ENCODE measurements at places on chromosomes 4 and X. TPM values are rescaled to one million over a fixed set of nuclear protein-coding genes. Genes with fewer than 3 reads are reported as not detected.
A peak's percentile ranks its signal among the peaks of the same experiment; 100 is the strongest.

The ARX gene
- 0.09 TPM for total RNA-seq

DNA sequence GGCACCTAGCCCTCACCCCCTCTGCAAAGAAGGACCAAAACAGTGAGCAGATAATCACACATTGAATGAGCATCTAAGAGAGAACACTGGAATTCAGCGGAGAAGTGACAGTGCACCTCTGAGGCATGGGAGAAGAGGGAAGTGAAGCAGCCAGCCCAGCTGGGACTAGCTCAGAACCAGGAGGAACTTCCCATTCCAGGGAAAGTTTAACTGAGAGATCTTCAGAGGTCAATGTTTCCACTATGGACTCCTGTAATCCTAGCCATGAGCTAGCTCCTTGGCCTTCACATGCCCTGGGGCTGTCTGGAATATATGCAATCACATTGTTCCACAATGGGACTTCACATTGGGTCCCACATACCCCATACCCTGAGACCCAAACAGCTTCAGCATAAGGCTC, 24.4 kb downstream of the TLR6 start:
- H3K27me3 ChIP-seq = no peaks in the 10 kb centered on the region
- DNase-seq = no peak
- no peak overlapping the region for H3K27ac ChIP-seq
- H3K4me1 ChIP-seq = no peaks in the 10 kb centered on the region
- no peak overlapping the region for H3K4me3 ChIP-seq
- no peaks in the 10 kb centered on the region for H3K36me3 ChIP-seq

GRCh38 chrX:133185938-133186337, 32.2 kb downstream of the TFDP3 start:
- H3K4me3 ChIP-seq = no peak overlapping the region
- H3K4me1 ChIP-seq = no peaks in the 10 kb centered on the region
- H3K36me3 ChIP-seq = no peaks in the 10 kb centered on the region
- no peak for DNase-seq
- H3K27ac ChIP-seq = no peak overlapping the region

DNA sequence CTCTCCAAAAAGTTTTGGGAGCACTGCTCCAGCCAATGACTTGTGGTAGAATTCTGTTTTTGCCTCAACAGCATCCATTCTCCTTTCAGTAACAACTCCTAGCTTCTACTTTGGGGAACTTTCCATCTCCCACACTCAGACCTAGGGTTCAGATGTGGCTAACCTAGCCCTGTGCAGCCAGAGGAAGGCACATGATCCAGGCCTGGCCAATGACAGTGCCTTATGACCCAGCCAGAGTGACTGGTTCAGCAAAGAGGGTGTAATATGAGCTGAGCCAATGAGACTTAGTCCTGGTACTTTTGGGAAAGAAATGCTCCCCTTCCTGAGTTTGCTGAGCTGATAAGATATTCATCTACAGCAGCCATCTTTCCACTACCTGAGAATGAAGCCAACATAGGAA, 5.4 kb upstream of the USP46 start:
- H3K4me1 ChIP-seq = no peaks in the 10 kb centered on the region
- H3K27ac ChIP-seq = no peak overlapping the region
- no peak overlapping the region for H3K4me3 ChIP-seq

DNA sequence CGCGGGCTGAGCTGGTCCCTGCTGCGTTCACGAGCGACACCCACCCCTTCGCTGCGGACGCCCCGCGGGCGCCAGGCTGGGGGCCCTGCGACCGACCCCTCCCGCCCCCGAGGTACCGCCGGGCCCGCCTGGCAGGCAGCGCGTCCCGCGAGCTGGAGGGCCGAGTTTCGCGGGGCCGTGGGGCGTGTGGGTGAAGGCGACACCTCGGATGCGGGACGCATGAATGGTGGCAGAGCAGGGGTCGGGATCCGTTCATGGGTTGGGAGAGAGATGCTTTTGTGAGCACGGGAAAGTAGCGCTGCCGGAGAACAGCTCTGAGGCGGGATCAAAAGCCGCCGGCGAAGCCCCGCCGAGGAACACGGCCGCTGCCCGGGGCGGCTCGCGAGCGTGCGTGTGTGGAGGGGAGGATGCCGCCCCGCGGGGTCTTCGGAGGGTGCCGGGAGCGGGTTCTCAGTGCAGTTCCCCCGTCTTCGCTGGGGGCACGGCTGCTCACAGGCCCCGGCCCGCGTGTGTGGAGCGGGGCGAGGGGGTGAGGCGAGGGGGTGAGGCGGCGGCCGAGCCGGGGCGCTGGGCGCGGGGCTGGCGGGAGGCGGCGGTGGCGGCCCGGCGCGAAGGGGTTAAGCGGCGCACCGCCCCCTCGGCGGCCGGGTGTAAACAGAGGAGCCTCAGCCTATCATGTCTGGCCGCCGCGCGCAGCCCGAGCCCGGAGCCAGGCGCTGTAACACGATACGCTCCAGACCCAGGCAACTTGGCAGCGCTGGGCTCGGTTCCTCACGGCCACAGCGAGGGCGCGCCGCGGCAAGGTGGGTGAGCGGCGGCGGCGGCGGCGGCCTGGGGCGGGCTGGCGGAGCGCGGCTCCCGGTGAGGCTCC, 205.3 kb downstream of the TENM3 start:
- peak overlapping the region; percentile 76 for H3K27ac ChIP-seq
- H3K27me3 ChIP-seq = no peaks in the 10 kb centered on the region
- no peaks in the 10 kb centered on the region for H3K36me3 ChIP-seq
- peak; percentile 91 for DNase-seq
- peaks cover 3% of the 10 kb centered on the region for H3K4me1 ChIP-seq

The CFAP99 gene
- 0.18 TPM for total RNA-seq

Data from prostate gland (tissue), 2 donors.